Bone marrow (tissue), 2 donors: ENCODE measurements at places on chromosomes 2 and 18.

DNA sequence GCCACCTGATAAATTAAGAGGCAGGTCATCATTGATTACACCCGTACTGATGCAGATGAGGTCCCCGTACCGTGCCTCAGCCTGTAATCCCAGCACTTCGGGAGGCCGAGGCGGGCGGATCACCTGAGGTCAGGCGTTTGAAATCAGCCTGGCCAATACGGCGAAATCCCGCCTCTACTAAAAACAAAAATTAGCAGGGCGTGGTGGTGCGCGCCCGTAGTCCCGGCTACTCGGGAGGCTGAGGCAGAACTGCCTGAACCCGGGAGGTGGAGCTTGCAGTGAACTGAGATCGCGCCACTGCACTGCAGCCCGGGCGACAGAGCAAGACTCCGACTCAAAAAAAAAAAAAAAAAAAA lies 683 bp upstream of the ENOSF1 start:
- no peak for DNase-seq

DNA sequence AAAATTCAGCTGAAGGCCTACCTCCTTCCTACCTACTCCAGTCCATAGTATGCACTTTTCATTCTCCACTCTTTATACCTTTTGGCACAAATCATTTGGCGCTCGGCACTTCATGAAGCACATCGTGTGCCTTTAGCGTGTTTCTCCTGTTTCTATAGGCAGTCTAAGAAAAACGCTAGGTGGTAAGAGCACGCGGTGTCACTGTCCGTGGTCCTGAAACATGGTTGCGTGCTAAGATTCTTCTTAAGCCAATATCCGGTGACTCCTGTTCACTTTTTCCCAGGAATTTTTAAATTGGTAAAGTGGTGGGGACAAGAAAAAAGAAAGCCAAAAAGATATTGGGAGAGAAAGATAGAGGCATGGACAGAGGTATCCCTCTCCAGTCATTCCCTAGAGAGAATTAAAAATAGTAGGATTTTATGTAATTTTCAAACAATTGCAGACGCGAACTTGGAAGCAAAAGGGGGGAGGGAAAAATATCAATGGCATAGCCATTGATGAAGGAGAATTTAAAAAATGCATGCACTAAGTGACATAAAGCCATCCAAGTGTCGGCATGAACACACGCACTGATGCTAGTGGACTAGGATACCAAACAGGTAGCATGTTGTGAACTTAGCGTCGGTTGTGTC lies 1.4 kb upstream of the CTNNA2 start:
- DNase-seq, result no peak

- no peak for DNase-seq
These were observed 11.8 kb downstream of the GULP1 start for GRCh38 chr2:188303363-188304031.

- peak; percentile 98 for DNase-seq
These were observed 44.4 kb downstream of the TFPI start for GRCh38 chr2:187509667-187510417.

DNA sequence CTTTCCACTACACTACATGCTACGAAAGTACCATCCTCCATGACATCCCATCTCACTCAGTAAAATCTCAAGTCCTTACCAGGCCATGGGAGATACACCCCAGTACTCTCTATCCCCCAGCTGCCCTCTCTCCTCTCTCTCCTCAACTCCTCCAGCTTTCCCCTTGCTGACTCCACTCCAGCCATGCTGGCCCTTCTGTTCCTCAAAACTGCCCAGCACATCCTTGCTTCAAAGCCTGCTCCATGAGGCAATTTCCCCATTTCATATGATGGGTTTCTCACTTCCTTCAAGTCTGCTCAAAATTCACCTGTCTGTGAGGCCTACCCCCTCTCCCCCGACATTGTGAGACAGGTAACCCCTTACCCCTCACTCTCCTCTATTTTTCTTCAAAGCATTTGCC lies 8.6 kb downstream of the CHN1 start:
- no peak for DNase-seq

- no peak for DNase-seq
These were observed 147.6 kb downstream of the RTP5 start for GRCh38 chr2:242017086-242017485.

DNA sequence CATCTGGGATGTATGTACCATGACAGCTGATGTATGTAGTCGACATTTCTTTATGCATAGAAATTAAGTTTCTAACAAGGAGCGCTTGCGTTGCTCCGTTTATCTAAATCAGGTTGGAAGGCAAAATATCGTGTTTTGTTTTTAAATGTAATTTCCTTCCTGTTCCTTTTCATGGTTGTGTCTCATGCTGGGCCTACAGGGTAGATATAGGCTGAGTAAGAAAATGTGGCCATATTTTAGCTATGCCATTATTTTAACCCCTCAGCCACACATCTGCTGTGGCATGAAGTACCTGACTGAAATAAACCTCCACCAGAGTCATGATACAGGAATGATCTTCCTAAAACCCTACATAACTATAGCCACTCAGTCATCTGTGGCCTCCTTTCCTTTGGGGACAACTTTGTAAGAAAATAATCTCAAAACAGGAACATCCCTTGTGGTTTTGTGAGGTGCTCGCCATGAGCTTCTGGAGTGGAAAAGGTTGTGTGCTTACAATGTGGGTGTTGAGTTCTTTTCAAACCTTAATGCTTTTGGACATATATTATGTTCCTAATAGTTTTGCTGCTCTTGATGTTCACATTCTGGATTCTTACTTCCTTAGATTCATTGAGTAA lies 214.3 kb downstream of the FAM210A start:
- DNase-seq, result peak; percentile 31

- no peak for DNase-seq
These were observed 177.9 kb upstream of the ARL4C start for GRCh38 chr2:234674781-234675201.

GRCh38 chr18:5588529-5588928 lies 44.7 kb upstream of the EPB41L3 start:
- no peak for DNase-seq

- no peak for DNase-seq
These were observed 7.1 kb downstream of the HOXD8 start for GRCh38 chr2:176136374-176137251.

DNA sequence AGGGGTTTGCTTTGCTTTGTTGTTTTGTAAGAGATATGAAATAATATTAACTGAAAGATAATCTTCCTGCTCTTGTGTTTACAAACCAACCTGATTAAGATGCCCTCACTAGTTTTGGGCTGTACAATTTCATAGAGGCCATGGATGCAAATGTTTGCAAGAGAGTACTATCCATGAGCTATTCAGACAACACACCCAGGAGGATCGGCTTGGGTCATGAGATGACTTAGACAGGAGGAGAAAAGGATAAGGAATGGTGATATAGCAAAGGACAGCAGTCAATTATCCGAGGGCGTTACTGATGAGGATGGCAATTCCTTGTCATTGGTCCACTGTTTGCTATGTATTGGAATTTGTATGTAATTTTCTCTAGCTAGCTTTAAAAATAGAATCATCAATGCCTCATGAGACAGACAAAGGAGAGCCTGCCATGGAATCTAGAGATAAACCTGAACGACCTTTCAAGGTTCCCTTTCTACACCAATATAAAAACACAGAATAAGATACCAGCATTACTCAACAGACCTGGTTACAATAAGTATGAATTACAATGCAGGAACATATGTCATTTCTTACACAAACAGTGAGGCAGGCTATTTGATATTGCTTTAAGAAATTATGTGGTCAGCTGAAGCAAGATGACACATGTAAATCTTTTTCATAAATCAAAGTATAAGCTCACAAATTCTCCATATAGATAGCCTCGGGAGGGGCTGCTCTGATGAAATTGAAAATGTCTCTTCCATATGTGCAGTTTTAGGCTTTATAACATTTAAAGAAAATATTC lies 54.4 kb upstream of the SOS1 start:
- no peak for DNase-seq

DNA sequence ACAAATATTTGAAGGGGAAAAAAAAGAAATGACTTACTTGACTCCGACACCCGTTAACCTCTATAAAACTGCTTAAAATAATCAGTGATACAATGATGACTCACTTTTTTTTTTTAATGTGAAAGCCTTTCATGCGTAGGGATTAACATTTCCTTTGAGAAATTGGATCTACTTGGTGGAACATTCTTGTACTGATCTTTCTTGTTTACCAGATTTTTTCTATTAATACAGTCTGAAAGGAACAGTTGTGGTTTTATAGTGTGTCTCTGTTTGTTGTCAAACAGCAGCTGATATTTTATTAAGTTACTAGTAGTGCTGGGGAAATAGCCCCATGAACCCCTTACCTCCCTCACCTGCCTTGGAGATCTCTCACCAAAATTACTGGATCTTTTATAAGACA lies 40.2 kb upstream of the NEB start:
- DNase-seq, result no peak

- no peak for DNase-seq
These were observed 869 bp upstream of the TCF23 start for GRCh38 chr2:27147935-27148334.

DNA sequence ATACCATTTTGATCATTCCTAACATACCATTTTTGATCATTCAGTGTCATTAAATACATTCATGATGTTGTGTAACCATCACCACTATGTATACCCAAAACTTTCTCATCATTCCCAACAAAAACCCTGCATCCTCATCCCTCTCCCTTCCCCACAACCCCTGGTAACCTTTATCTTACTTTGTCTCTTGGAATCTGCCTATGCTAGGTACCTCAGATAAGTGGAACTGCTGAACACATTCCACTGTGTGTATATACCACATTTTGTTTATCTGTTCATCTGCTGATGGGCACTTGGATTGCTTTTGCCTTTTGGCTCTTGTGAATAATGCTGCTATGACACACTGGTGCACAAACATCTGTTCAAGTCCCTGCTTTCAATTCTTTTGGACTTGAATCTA lies 83.8 kb upstream of the TFCP2L1 start:
- DNase-seq, result no peak

DNA sequence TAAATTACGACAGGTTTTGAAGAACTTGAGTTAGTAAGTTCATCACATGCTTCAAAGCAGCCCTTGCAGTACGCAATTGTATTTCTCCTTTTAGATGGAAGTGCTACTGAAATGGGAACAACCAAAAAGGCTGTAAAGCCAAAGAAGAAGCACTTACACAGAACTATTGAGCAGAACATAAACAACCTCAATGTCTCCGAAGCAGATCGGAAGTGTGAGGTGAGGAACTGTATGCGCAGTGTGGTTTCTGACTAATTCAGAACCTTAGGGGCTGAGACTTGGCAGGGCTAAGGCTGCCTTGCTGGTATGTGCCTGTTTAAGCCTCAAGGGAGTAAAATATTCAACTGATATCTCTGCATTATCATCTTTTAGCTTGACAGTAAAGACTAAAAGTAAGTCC lies 8.4 kb downstream of the NCAPH start:
- DNase-seq, result no peak

- DNase-seq, result no peak
These were observed 467.5 kb downstream of the XIRP2 start for GRCh38 chr2:167355821-167356220.

GRCh38 chr2:230781130-230781797 lies 68.6 kb downstream of the CAB39 start:
- DNase-seq, result no peak

DNA sequence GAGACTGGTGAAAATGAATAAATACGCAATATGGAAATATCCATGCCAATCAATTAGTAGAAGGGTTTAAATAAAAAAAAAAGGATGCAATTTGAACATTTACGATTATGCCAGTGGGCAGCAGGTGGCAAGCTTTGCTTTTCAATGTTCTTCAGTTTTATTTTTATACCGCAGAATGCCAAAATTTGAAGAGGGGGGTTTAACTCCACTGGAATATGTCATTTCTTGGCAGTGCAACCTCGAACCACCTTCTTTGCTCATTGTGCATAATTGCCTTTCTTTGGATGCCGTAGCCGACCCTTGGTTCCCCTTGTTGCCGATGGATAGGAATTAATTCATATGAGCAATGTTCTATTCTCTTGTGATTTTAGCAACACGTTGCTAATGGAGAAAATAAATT lies 88.0 kb downstream of the LTBP1 start:
- DNase-seq, result no peak

DNA sequence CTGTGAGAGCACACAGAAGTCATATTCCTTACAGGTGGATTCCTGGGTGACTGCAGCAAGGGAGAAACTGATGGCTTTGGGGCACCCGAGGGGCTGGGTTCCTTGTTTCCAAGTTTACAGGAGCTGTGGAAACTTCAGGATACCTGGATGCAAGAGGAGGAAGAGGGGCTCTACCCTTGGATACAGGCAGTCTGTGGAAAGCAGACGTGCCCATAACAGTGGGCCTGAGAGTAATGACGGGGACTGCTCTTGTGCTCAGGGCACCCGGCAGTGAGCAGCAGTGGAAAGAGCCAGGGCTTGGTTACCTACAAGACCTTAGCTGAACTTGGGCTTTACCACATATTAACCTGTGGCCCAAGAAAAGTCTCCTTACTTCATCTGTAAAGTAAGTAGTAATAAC lies 102.2 kb upstream of the TGFA start:
- no peak for DNase-seq

GRCh38 chr2:129402076-129402475 lies 577.4 kb upstream of the RAB6C start:
- no peak for DNase-seq

DNA sequence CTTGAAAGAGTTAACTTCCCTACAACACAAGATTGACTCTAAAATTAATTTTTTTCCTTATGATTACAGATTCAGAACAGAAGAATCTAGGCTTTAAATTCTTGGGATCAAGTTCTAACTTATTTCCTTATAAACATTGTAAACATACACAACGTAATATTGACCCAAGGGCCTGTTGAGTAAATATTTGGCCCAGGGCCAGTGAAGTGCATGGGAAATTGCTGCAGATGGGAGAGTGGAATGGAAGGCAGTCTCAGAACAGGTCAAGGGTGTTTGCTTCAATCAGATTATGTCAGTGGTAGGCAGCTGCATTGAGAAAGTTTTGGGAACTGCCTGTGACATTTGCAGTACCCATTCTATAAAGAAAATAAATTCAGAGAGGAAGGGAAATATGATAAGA lies 137.6 kb downstream of the MYO1B start:
- DNase-seq, result no peak

DNA sequence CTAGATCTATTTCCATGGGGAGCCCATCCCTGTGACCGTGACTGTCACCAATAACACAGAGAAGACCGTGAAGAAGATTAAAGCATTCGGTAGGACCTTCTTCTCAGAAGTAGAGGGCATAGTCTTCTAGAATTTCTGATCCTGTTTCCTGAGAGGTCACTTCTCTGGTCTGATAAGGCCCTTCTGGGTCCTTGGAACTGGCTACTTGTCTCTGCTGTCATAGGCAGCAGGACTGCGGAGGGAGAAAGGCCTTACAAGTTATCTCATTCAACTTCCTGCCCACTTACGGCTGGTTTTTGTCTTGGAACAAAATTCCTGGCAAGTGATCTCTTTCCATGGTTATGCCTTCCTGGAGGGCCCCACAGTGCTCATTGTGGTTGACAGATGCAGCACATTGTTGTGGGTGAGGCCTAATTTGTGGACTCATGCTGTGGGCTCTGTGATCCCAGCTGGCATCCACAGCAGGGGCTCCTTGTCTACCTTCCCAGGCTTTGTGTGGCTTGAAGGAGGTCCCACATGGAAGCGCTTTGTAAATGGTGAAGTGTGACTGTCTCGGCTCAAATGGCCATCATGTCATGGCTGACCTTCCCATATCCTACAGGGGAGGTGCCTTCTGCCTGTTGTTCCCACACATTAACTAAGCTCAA lies 22.0 kb downstream of the SAG start:
- no peak for DNase-seq
